Iris pigment epithelial cell (primary cell): ENCODE measurements at places on chromosomes 1 and 21.
A peak's percentile ranks its signal among the peaks of the same experiment; 100 is the strongest.

GRCh38 chr21:42535602-42536171 is 22.0 kb downstream of the SLC37A1 start:
- no peak for DNase-seq

DNA sequence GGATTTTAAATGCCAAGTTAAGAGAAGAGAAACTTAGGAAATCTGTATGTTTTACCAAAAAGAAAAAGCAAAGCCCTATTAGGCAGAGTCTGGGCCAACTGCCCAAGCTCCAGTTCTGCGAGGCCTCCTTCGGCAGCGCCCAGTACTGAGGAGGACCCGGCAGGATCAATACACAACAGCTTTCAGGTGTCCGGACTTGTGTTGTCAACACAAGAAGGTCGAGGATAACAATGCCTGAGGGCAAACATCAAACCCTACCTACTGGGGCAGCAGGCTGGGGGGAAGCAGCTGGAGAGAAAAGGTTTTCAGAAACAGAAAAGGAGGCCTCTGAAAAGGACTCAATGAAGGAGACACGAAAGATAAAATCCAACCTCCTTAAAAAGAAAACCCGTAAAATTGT is 98.1 kb upstream of the GJB5 start:
- no peak for DNase-seq

GRCh38 chr1:87061742-87062156 is 147.3 kb downstream of the HS2ST1 start:
- DNase-seq, result peak; percentile 13

GRCh38 chr1:42971841-42972291 is 13.2 kb upstream of the SLC2A1 start:
- DNase-seq, result peak; percentile 55

DNA sequence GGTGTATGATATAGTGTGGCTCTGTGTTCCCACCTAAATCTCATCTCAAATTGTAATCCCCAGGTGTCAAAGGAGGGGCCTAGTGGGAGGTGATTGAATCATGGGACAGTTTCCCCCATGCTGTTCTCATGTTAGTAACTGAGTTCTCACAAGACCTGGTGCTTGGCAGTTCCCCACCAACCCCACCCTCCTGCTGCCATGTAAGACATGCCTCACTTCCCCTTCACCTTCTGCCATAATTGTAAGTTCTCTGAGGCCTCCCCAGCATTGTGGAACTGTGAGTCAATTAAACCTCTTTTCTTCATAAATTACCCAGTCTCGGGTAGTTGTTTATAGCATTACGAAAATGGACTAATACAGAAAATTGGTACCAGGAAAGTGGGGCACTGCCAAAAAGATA is 1705.3 kb downstream of the NCAM2 start:
- no peak for DNase-seq

- DNase-seq, result no peak
Measured at GRCh38 chr1:172605641-172606040, 53.3 kb upstream of the FASLG start.

- DNase-seq, result peak; percentile 96
Measured at GRCh38 chr1:93779540-93780165, 98.0 kb upstream of the BCAR3 start.

GRCh38 chr1:171625225-171625624 is 3.2 kb downstream of the MYOCOS start:
- no peak for DNase-seq

DNA sequence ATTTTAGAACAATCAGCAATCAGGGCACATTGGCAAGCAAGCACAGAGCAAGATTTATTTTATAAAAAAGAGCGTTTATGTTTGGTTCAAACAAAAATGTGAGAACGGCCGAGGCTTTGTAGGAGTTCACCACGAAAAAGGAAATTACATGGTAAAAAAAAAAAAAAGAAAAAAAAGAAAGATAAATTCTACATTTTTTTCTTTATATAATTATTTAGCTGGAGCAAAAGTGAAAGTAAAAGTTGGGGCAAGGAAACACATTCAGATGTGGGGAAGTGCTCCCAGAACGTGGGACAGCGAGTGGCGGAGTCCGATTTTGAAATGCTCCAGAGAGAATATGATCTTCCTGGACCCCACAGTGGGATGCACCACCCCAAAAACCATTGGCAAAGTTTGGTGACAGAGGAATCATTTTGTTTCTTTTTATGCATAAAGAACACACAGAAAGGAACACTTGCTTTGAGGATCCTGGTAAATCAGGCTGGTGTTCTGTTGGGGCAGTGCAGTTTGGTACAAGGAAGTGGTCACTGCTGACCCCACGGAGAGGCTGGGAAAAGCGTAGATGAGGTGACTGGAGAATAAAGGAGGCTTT is 16.3 kb upstream of the ATP5PO start:
- peak; percentile 17 for DNase-seq

DNA sequence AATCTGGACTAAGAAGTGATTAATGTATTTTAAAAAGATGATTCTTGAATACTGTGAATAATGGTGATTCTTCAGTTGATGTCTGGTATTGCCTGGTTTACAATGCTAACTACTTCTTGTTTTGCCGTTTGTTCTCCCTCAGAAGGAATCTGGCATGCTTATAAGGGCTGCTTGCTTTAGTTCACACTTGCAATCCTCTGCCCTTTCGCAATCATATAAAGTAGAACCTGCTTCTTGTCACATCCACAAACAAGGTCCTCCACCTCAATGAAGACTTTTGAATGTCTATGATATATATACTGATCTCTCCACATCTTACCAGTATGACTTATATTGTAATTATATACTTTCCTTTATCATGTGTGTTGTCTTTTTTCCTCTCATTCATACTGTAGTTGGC is 92.6 kb downstream of the ADGRL4 start:
- DNase-seq, result no peak

DNA sequence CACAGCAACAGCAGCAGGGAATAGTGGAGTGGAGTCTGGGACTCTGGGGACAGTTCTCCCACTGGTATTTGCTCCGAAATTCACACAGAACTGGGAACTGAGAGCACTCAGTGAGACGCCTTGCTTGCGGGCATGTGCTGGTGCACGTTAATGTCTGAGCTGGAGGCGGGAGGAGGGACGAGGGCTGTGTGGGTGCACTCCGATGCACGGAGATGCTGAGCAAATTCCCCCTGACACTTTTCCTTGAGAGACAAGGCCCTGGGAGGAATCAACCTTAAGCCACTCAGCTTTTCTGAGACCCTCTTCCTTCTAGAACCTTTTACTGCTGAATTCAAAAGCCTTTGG is 2.8 kb downstream of the RGS8 start:
- no peak for DNase-seq

- DNase-seq, result peak; percentile 9
Measured at GRCh38 chr1:224998185-224998584, 68.7 kb downstream of the DNAH14 start.

GRCh38 chr1:37672136-37672870 is 20.0 kb upstream of the CDCA8 start:
- DNase-seq, result no peak

DNA sequence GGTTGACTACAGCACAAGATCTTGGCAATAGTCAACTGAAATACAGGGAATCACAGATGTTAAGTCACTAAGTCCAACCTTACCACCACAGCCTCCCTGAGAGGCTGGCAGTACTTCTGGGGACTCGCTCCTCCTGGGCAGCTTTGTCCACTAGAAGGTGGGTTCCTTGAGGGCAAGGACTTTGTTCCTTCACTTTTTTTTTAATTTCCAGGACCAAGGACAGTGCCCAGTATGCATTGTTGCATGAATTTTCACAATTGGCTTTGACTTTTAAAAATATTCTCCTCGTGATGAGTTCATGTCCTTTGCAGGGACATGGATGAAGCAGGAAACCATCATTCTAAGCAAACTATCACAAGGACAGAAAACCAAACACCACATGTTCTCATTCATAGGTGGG is 96.7 kb upstream of the IGSF21 start:
- no peak for DNase-seq

DNA sequence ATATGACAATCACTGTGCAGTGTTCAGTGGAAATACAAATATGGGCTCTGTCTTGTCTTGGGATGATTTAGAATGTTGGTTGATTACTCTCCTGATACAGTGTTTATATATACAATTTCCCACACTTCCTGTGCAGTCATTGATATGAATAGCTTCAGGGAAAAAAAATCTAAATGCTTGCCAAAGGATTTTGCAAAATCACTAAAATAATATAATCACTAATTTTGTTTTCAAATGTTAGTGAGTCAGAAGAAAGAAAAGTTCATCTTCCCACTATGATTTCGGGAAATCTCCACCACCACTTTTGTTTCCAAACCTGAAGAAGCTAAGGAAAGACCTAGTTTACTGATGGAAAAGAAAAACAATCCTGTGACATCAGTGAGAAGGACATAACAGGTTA is 32.1 kb upstream of the CHRM3 start:
- peak; percentile 47 for DNase-seq

- DNase-seq, result no peak
Measured at GRCh38 chr1:60916199-60916598, 166.2 kb upstream of the NFIA start.

GRCh38 chr21:36321325-36322082 is 1.5 kb downstream of the MORC3 start:
- peak; percentile 43 for DNase-seq

- no peak for DNase-seq
Measured at GRCh38 chr1:246825557-246826175, 101.5 kb downstream of the SCCPDH start.

DNA sequence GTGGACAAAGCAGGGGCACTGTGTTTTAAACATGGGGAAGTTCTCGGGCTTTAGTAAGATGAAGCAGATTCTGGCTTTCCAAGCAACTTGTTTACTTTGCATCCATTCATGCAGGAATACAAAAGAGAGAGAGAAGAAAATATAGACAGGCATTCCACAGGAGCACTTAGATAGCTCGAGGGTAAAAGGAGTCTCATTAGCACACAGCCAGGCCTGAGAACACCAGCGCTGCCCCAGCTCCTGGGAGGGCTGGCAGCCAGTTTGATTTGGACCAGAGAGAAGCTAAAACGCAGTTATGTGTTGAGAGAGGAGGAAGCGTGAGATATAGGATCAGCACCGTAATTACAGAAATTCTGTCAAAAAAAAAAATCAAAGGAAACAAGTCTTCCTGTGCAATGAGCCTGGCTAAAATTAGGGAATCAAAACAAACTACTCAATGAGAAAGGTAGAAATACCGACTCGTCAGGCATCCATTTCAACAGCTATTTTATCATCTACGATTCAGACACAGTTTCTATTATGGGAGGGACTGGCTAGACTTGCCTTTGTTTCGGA is 68.2 kb downstream of the CLSTN1 start:
- DNase-seq, result no peak

DNA sequence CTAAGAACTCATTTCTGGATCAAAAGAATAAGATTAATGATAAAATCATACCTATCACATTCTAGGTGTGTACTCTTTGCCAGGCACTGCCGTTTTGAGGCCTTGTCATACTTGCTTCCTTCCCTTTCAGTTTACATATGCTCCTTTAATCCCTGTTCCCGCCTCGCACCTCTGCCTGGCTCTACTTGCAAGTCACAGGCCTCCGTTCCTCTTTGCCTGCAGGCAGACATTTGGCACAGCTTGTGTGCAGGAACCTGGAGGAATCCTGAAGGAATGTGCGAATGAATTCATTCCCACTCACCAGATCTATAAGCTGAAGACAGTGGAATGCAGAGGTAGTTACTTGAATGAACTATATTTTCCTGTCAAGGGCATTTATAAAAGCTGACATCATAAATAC is 13.8 kb downstream of the WLS start:
- no peak for DNase-seq
